ENCODE measurements at places on chromosomes 5 and 9. TPM values are rescaled to one million over a fixed set of nuclear protein-coding genes. Genes with fewer than 3 reads are reported as not detected.

The PCDHGA6 gene
- 1.2 TPM for total RNA-seq

DNA sequence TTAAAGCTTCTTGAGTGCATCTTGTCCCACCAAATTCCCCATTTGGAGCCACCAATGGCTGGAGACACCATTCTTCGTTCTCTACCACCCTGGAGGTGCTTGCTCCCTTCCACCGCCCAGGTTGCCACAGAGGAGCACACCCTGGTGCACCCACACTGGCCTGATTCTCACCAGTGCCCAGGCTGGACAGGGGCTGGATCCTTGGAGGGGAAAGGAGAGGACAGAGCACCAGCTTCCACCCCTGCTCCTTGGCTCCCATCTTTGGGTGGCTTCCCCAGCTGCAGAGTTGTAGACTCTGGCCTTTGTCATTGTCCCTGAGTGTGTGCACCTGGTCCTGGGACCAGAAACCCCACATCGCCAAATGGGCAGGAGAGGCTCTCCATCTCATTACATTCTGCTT lies 21.9 kb upstream of the CTSV start:
- DNase-seq: no peak

DNA sequence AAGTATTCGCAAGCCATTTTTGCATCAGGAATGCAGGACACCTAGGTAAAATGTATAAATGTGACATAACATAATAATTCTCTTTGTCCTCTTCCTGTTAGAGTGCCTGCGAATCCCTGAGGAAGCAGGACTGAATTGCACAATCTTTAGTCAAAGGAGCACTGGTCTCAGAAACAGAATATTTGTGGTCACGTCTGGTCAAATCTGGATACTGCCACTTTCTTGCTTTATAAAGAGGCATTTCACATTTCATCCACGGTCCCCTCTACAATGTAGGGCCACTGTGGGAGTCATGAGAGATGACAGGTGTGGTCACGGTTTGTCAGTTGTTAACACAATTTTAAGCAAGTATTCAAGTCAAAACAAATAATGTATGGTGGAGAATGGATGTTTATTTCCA lies 564.0 kb downstream of the IRX1 start:
- DNase-seq: no peak

- DNase-seq: no peak
These were observed 459.7 kb downstream of the EBF1 start for GRCh38 chr5:158639881-158640592.

GRCh38 chr9:93698140-93698908 lies 121.9 kb downstream of the PHF2 start:
- no peak for DNase-seq

DNA sequence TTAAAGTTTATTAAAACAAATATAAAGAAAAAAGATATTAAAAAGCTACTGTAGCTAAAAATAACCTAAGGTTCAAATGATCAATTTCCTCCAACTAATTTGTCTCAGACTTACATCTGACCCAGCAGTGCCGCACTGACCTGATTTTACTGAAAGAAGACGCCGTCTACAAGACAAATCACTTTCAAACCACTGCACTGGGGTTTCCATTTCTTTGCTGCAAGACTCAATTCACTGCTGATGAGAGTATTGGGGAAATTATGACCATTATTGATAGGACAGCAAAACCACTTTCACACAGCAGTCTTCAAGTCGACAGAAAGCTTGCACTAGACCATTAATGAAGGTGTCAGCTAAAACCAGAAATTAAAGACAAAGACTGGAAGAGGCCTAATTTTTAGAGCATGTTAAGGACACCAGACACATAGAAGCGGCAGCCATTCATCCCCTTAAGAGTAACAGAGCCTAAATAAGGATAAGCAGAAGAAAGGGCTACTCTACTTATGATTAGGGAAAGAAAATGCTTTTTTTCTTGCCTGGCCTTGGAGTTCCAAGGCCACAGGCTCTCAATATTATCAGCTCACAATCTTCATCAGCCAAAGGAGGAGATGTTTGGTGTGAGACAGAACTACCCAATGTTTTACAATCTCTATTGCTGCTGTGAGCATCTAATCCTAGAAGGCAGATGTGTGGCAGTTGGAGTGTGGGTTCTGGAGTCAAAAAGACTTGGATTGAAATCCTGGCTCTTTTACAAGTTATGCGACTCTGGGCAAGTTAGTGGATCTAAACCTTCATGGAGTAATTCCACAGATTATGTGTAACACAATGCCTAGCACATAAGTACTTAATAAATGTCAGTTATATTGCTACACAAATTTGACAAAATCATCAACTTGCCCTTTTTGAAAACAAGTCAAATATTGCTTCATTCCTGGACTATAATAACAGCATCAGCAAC lies 190.7 kb downstream of the MAPKAP1 start:
- no peak for DNase-seq

GRCh38 chr5:128111818-128112448 lies 28.4 kb downstream of the SLC12A2 start:
- no peak for DNase-seq

DNA sequence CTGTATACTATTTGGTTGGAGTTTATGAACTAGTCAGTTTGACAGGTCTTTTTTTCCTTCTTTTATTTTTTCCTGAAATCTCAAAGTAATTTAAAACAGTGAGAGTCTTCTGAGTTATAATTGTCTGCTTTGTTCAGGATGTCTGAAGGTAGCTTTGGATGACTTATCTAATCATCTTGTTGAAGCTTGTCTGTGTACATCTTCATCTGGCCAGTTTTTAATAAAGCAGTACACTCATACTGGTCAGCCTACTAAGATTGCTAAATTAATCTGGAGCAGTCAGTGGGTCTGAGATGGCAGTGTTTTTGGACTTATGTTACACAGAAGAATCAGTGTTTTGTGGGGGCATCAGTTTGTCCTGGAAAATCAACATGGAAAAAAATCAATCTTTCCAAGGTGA lies 482.4 kb downstream of the CDH10 start:
- no peak for DNase-seq

DNA sequence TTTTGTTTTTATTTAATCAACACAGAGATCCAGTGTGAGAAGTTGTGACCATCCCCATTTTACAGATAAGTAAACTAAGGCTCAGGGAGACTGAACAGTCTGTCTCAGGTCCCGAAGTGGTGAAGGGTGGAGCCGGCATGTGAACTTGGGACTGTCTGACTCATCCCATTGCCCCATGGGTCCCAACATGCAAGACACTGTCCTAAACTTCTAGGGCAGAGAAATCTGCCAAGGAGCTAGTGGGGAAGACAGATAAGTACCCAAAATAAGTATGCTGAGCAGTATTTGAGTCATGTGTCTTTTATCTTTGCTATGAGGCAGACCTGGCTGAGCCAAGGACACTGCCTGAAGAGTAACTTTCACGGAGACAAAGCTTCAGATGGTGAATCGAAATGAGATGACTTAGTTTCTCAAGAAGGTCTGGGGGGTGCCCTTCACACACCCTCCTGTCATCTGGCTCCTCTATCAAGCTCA lies 64.3 kb upstream of the SLC25A51 start:
- no peak for DNase-seq

Measured in NCI-H460 (cell line).